ENCODE measurements at places on chromosomes 7 and 10. TPM values are rescaled to one million over a fixed set of nuclear protein-coding genes. Genes with fewer than 3 reads are reported as not detected.

- no peaks in the 10 kb centered on the region for H3K36me3 ChIP-seq
- H3K4me1 ChIP-seq: no peaks in the 10 kb centered on the region
- H3K27ac ChIP-seq: no peak overlapping the region
- H3K4me3 ChIP-seq: no peak overlapping the region
- no peak for DNase-seq
Measured at GRCh38 chr10:105592468-105592867, 951.4 kb downstream of the SORCS3 start.

The ARHGAP22 gene
- total RNA-seq: 5.1 TPM

The CYP2C19 gene
- not detected for total RNA-seq

DNA sequence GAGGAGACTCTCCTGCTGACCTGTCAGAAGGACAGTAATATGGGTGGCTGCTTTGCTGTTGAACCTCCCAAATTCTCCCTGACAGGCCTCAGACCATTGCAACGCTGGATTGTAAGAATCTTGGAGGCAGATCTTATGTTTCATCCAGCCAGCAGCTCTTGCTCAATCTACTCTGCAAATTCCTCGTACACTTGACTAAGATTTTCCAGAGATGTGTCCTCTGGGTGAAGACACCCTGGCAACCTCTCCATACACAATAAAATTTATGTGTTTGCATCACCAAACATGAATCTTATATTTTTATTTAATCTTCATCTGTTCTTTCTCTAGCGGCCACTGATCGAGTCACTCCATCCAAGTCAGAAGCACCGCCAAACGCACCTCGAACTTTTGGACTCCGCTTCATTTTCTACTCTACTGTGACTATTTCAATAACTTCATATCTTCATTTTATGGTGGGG is 623.1 kb downstream of the ACTR3B start:
- H3K27ac ChIP-seq: no peak overlapping the region
- H3K36me3 ChIP-seq: no peaks in the 10 kb centered on the region
- no peaks in the 10 kb centered on the region for H3K4me1 ChIP-seq
- no peaks in the 10 kb centered on the region for H3K27me3 ChIP-seq

DNA sequence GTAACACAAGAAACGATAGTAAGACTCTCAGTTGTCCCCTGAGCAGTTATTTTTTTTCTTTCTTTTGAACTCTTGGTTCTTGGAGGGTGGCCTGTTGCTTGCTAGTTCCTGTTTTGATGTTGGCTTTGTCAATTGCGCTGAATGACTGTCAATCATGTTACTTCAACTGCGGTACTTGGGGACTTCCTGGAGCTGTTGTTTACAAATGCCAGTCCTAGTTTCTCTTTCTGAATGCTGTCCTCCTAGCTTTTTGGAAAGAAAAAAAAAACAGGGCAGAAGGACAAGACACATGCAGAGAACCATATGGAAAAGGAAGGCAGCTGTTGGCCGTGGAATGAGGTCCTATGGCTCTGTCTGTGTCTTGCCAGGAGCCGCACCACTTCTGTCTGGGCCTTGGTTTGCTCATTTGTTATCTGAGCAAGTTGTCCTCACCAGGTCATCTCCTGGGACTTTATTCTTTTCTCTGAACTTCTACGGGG is 7.0 kb upstream of the PDCD4 start:
- H3K36me3 ChIP-seq: no peaks in the 10 kb centered on the region
- H3K4me3 ChIP-seq: no peak overlapping the region
- H3K4me1 ChIP-seq: peaks cover 36% of the 10 kb centered on the region
- no peak overlapping the region for H3K27ac ChIP-seq
- H3K27me3 ChIP-seq: no peaks in the 10 kb centered on the region

GRCh38 chr10:99952799-99953198 is 56.9 kb downstream of the DNMBP start:
- no peak for DNase-seq
- no peaks in the 10 kb centered on the region for H3K36me3 ChIP-seq
- H3K4me3 ChIP-seq: no peak overlapping the region

DNA sequence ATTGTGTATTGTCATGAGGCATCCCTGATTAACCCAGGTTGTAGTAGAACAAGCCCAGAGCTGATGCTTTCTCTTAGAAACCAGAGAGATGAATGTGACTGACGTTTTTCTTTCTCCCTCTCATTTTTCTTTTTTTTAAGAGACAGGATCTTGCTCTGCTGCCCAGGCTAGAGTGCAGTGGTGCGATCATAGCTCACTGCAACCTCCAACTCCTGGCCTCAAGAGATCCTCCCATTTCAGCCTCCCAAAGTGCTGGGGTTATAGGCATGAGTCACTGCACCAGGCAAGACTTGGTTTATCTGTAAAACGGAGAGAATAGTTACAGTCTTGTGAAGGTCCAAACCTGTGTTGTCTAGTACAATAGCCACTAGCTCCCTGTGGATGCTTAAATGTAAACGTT is 5.4 kb downstream of the LMTK2 start:
- no peak for DNase-seq
- no peak overlapping the region for H3K4me3 ChIP-seq
- no peaks in the 10 kb centered on the region for H3K36me3 ChIP-seq
- peaks cover 25% of the 10 kb centered on the region for H3K4me1 ChIP-seq
- H3K27ac ChIP-seq: no peak overlapping the region

- H3K4me1 ChIP-seq: peaks cover 10% of the 10 kb centered on the region
- no peaks in the 10 kb centered on the region for H3K36me3 ChIP-seq
- no peak for DNase-seq
- H3K27me3 ChIP-seq: no peaks in the 10 kb centered on the region
Measured at GRCh38 chr10:110783509-110784107, 88.1 kb upstream of the PDCD4 start.

The SPDYE2 gene
- total RNA-seq: not detected

DNA sequence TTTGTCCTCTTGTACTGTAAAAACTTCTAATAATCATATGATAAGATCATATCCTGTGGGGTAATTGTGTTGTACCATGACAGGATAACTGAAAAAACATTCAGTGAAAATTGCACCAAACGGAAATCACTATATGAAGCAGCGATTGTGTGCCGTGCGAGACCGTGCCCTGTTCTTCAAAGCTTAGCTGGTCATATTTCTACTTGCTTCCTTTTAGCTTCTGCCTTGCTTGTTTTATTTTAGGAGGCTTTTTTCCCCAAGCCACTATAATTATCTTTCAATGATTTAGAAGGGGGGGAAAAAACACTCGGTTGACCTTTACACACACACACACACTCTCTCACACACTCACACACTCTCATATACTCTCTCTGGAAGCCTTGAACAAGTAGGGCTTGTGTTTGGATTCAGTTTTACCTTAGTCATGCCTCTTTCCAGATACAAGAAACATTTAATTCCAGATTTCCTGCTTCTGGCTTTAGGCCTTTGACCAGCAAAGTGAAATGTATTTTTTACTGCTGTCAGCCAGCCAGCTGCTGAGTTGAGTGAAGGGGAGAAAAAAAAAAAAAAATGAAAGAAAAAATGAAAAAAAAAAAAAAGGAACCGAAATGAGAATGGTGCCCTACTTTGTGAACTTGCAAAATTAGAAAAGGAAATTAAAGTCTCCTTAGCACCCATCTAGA is 181.4 kb downstream of the ARID5B start:
- no peak overlapping the region for H3K4me3 ChIP-seq
- H3K4me1 ChIP-seq: no peaks in the 10 kb centered on the region
- H3K27ac ChIP-seq: no peak overlapping the region
- no peaks in the 10 kb centered on the region for H3K36me3 ChIP-seq
- no peaks in the 10 kb centered on the region for H3K27me3 ChIP-seq

- no peak for DNase-seq
- H3K4me3 ChIP-seq: no peak overlapping the region
- H3K27ac ChIP-seq: no peak overlapping the region
Measured at GRCh38 chr10:17562614-17563013, 54.6 kb downstream of the HACD1 start.

All from neural progenitor cell (in vitro differentiated cells).